RKO (cell line): ENCODE measurements at places on chromosomes 12 and 14.

- no peak for DNase-seq
Measured at GRCh38 chr12:131189781-131190180, 236.1 kb downstream of the ADGRD1 start.

GRCh38 chr14:80549141-80549540 lies 337.8 kb upstream of the DIO2 start:
- no peak for DNase-seq

GRCh38 chr14:55121628-55122439 lies 7.2 kb upstream of the LGALS3 start:
- no peak for DNase-seq

DNA sequence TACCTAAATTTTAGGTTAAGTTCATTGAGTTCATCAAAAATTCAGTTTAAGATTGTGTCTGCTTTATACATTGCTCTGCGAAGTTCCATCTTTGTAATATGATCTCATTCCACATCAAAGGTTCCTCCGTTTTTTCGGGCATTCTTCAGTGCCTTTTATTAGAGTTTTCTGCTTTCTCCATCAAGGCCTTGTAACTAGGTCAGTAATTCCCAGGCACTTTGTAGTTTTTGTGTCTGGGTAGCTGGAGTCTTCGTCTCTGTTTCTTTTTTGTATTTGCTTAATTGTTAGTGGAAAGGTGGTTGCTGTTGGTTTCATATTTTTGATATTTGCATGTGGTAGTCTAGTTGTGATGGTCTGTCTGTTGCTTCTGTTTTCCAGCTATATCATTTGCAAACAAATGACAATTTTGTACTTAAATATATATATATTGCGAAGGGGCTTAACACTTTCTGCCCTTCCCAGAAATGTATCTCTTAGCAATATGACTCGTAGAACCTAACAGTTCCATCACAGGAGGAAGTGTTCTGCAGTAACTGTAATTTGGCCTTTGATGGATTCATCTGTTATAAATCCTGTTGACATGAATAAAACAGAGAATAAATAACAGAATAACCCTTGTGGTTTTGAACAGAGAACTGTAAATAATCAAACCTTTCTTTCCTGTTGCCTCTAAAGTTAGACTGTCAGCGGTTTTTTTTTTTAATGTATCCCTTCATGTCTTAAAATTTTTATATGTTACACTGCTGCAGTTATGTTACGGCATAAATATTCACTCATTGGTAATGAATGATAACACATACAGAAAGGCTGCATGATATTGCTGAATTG lies 88.4 kb upstream of the DYNC1H1 start:
- no peak for DNase-seq

DNA sequence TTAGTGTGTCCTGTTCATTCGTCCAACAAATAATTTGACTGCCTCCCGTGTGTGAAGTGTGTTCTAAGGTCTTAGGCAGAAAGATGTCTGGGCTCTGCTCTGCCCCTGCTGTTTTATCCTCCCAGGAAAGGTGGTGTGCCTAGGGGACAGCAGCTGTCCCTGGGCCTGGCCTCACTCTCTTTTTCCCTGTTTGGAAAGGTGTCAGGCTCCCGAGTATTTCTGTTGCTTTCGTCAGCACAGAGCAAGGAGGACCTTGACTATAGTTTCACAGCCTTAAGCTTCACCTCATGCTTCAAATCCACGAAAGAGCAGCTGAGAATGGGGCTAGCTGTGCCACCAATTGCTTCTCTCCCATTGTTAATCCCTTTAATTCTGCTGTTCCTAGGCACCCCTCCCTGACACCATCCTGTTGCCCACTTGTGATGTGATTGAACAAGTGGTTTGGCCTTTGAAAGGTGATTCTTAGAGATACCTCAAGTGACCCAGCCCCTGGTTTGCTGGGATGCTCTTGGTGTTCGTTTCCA lies 54.2 kb downstream of the TGFB3 start:
- no peak for DNase-seq

DNA sequence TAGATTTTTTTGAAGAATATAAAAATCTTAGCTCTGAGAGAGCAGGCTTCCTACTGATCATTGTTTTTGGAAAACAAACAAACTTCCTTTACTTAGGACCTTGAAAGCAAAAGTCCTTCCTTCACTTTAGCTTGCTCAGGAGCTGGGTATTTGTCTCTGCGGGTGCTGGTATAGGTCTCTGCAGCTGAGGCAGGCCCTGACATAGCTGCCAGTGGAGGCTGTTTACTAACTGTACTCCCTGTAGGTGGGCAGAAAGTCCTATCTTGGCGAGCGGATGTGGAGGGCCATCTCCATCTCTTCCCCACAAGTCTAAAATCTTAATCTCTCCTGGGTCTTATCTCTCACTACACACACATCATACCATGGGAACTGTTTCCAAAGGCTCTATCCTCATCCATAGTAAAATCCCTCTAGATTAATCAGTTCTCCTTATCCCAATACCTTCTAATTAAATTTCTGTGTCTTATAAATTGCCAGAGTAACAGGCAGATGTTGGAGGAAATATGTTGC lies 4.1 kb upstream of the MIA2 start:
- no peak for DNase-seq

DNA sequence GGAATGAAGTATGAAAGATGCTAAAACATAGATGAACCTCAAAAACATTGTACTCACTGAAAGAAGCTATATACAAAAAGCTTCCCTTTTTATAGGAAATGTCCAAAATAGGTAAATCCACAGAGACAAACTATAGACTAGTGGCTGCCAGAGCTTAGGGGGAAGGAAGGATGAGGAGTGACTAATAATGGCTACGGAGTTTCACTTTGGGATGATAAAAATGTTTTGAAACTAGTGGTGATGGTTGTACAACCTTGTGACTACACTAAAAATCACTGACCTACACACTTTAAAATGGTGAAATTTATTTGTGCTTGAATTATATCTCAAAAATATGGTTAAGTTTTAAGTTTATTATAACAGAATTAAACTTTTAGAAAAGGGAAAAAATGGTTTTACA lies 37.1 kb upstream of the AMN1 start:
- no peak for DNase-seq

DNA sequence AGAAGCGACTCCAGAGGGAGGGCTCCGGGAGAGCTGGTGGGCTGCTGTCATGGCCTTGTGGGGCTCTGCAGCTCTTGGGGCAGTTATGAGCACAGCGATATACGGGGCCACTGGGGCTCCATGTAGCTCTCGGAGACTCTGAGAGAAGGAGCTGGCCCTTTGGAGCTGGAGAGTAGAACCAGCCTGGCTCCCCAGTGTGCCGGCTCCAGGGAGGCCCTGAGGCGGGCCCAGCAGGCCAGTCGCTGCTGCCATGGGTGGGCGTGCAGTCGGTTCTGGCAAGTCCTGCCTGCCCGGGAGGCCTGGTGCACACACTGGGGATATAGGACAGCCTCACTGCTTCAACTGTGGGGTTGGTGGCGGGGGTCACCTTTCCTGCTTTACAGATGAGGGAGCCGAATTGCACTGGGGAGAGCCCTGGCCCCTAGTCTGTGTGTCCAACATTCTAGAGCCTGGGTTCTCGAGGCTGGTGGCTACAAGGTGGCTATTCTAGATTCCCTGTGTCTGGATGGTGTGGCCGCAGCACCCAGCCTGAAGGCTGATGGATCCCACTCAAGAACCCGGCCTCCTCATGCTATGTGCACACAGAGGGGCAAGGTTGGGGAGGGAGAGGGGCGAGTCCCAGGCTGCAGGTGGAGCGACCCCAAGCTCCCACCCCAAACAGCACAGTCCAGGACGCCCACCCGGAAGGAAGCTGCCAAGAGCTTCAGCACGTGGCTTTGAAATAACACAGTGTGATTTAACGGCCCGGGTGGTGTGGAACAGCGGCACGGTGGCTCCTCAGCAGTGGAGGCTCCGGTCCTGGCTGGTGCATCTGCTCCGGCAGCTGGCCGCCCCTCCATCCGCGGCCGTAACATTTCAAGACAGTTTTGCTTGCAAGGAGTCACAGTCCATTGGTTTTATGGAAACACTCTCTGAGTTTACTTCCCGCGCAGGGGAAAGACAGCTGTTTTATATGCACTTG lies 188.3 kb upstream of the C14orf180 start:
- DNase-seq = no peak

DNA sequence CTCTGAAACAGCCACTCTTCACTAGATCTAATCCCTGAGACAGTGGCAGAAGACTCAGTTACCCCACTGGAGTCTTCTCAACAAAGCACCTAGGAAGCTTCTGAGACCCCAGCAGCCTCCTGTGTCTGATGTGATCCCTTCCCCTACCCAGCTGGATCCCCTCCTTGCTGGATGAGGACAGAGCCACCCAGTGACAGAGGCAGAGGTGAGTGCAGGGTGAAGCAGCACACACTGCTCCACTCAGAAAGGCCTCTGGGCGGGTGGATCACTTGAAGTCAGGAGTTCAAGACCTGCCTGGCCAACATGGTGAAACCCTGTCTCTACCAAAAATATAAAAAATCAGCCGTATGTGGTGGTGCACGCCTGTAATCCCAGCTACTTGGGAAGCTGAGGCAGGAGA lies 2.7 kb downstream of the SPRYD3 start:
- no peak for DNase-seq

DNA sequence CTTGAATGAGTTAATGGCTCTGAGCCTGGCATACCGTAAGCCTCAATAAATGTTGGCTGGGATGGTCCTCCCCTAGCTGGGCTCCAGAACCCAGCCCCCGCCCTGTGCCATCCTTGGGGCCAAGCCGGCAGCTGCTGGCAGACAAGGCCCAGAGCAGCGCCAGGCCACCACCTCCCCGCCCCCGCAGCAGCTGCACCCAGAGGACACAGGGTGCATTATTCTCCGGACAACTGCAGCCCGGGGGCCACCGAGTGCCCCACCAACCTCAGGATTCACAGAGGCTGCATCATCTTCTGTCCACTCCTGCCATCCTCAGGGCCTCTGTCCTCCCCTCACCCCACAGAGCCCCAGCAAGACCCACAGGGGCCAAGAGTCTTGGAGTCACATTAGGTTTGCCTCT lies 92.7 kb downstream of the NCOR2 start:
- no peak for DNase-seq

- no peak for DNase-seq
Measured at GRCh38 chr12:74586251-74586650, 48.6 kb downstream of the ATXN7L3B start.

GRCh38 chr14:49920935-49921334 lies 28.1 kb downstream of the ARF6 start:
- no peak for DNase-seq
